Germinal center (tissue), 1 donor: ENCODE measurements at places on chromosomes 1 and 21.

DNA sequence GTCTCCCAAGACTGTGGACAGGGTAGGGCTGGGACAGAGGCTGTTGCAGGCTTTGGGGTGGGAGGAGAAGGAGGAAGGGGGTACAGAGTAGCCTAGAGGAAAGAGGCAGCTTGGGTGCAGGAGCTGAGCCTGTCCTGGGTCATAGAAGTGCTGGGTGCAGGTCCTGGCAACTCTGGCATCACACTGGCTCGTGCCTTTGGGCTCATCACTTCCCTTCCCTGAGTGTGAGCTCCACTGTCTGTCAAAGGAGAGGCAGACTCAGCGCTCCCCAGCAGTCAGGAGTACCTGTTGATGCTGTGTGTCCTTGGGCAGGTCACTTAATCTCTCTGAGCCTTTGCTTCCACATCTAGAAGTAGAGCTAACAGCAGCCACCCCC lies 157.1 kb downstream of the PTPRU start:
- no peak for DNase-seq

- DNase-seq, result no peak
These were observed 97.1 kb upstream of the ETV3 start for GRCh38 chr1:157235307-157235706.

DNA sequence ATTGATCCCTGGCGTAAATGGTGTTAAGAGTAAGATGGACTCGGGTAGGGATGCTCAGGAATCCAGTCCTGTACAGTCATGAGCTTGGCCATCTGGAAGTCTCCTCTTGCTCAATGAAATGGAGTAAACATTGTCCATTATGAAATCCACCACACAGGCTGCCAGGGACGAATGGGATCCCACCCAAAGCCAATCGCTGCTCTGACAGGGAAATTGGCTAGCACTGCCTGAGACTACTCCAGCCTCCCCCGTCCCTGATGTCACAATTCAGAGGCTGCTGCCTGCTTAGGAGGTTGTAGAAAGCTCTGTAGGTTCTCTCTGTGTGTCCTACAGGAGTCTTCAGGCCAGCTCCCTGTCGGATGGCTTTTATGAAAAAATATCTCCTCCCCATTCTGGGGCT lies at the start of gene HSD11B1:
HSD11B1 (plus strand) TSS at position 263 of the 400 bp plus-strand sequence; CDS start at position 360, 97 bp downstream.
- DNase-seq, result no peak

- no peak for DNase-seq
These were observed 8.2 kb downstream of the GOLPH3L start for GRCh38 chr1:150688763-150689162.

DNA sequence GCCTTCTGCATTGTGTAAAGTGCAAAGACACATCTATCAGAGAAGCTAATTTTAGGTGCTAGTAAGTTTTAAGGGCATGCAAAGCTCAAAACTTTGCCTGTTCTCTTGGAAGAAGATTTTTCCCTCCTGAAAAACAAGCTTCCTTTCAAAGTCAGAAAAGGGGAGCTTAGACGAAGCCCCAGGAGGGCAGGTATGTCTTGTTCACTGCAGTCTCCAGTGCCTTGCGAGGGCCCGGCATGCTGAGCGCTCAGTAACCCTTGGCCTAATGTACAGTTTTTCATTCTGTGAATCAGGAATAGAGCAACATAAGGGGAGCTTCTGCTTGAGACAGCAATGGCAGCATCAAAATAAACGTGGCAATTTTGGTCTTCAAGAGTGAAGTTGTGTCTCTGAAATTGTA lies 35.0 kb downstream of the GALNT2 start:
- DNase-seq, result no peak

DNA sequence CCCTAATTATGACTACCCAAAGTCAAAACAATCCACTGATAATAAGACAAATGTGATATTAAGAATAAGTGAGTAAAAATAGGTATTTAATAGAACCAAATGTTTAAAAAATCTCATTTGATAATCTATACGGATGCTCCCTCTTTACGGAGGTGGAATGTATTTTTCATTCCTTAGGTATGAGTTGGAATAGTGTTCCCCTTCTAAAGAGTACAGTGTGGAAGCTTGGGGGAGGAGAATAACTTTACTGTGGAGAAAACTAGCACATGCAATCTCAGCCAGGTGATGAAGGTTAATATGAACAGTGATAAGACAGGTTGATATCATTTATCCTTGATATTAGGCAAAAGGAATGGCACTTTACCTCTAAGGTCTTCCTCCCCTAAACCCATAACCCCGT lies 74.6 kb downstream of the GPR88 start:
- no peak for DNase-seq

- peak; percentile 36 for DNase-seq
These were observed 4.5 kb downstream of the HSPB7 start for GRCh38 chr1:16013220-16013907.

DNA sequence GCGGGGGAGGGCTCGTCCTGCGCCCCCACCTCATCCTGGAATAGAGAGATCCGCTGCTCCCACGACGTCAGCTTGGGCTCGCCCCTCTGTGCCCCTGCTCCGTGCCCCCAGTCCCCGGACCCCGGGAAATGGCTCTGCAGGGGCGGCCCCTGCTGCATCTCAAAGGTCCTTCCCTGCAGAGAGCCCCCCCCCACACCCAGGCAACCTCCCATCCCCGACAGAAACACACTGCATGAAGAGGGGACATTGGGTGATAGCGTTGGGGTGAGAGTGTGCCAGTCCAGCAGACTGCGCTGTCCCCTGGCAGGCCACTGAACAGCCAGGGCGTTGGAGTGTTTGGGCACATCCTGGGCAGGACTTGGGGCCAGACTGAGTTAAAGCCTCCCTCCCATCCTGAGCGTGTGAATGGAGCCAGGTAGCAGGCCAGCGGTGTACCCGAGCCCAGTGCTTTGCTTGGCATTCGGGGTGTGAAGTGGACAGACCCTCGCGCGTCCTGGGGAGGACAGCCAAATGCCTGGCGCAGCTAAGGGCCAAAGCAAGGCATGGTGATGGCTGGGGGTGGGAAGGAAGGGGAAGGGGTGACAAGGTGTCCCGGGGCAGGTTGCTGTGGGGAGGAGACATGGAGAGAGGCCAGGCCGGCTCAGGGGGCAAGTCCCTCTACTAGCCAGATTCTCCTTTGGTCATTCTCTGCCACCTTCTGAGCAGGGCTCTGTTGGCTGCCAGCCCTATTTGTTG lies 633 bp upstream of the ETNK2 start:
- DNase-seq, result no peak

- no peak for DNase-seq
These were observed 44.3 kb downstream of the INAVA start for GRCh38 chr1:200938955-200939354.

DNA sequence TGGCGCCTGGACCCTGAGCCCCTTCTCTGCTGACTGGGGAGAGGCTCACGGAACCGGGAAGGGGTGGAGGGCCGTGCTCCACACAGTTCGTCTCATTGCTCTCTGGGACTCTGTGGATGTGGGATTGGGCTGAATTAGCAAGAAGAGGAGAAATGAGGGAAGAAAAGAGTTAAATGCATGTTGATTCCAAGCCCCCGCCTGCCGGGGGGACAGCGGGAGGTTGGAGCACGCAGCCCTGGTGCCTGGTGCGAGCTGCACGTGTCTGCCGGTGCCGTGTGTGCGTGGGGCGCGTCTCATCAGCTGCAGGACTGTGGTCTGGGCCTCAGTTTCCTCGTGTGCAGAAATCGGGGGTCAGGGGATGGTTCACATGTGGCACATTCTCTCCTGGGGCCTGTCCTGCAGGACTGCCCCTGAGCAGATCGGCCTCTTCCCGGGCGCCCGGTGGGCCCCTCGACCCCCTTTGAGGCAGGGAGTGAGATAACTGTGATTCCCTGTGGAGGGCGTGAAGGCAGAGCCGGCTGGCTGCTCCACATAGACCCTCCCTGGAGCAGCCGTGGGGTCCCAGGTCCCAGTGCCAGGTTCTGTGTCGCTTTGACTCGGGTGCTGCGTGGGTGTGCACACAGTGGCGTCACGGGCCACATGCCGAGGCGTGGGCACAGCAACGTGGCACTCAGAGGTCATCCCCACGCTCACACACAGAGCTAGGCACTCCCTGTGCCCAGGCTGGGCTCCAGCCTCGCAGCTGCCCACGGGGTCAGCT lies 11.4 kb downstream of the SAMD11 start:
- DNase-seq, result no peak
